ENCODE measurements at places on chromosomes 5 and 9. TPM values are rescaled to one million over a fixed set of nuclear protein-coding genes. Genes with fewer than 3 reads are reported as not detected.

HBEGF gene
- not detected for polyA plus RNA-seq

MARCHF11 gene
- not detected for polyA plus RNA-seq

DNAH5 gene
- not detected for polyA plus RNA-seq

APBA1 gene
- polyA plus RNA-seq = not detected

LPCAT1 gene
- polyA plus RNA-seq = 95.9 TPM

TAF7 gene
- polyA plus RNA-seq = 196 TPM

CCT5 gene
- 228 TPM for polyA plus RNA-seq

FBP1 gene
- 13.3 TPM for polyA plus RNA-seq

ANGPTL2 gene
- not detected for polyA plus RNA-seq

TXNDC8 gene
- not detected for polyA plus RNA-seq

TMEM174 gene
- not detected for polyA plus RNA-seq

NIPAL4 gene
- polyA plus RNA-seq = not detected

PCDHGB6 gene
- polyA plus RNA-seq = 0.25 TPM

Measured in CD8-positive, alpha-beta memory T cell (primary cell).